ENCODE measurements at places on chromosomes 2 and 18.
A peak's percentile ranks its signal among the peaks of the same experiment; 100 is the strongest.

DNA sequence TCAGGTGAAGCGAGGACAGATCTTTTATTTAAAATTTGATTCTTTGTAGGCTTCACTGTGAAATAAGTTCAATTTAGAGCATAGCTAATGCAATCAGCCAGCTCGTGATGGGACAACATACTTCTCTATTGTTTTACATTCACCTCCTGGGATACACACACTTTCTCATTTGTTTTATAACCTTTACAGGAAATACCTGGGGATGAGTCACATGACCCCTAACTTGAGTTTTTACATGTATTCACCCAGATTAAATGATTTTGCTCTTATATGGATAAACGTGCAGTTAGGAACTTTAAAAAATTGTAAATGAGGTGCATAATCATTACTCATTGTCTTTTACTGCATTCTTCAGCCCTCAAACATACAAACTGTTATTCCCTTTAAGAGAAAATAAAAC, 152.1 kb downstream of the NEDD4L start:
- no peak for DNase-seq

GRCh38 chr2:156464106-156464505, 27.9 kb downstream of the GPD2 start:
- no peak for DNase-seq

- no peak for DNase-seq
Observed at GRCh38 chr2:134927195-134927594, 8.6 kb downstream of the CCNT2 start.

GRCh38 chr2:38121481-38121880, 45.5 kb upstream of the CYP1B1 start:
- no peak for DNase-seq

GRCh38 chr2:120734930-120735651, 577 bp upstream of the GLI2 start:
- no peak for DNase-seq

DNA sequence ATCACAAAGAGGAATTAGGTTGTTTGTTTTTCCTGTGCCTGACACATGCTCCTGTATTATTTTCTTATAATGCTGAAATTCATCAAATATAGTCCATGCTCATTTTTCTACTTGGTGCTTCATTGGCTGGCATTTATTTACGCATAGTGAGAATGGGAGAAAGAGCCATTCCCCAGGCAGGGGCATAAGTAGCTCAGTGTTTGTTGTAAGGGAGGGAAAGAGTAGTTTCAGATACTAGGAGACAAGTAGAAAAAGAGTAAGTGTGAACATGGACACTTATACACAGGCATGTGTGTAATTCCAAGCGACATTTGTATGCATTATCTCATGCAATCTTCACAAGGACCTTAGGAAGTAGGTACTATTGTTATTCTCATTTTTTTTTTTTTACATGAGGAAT, 111.9 kb upstream of the UGP2 start:
- DNase-seq, result no peak

- DNase-seq, result no peak
Observed at GRCh38 chr2:28776471-28776870, 24.8 kb downstream of the PPP1CB start.

DNA sequence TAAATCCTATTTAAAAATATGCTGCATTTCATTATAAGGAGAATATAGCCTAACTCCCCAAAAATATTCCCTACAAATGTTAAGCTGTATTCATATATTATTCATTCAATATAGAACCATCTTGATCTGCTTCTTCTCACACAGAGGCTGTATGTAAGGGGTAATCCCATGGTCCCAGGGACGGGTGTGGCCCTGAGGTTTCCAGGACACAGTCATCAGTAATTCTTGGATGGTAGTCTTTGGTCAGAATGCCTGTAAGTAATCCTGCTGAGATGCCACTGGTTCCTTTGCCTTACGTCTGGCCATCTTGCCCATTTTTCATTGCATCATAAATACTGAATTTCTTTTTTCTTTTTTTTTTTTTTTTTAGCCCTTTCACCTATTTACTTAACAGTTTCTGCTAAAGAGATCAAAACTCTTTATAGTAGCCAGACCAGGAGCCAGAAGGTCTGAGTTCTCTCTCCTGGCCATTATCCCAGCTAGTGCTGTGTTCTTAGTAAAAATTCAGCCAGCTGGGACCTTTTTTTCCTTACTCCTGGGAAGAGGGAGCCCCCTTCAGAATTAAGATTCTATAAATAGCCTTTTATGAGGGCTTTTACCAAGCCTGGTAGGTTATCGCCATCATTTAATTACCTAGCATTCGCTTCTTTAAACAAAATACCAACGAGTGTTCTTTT, 134.9 kb downstream of the SOX11 start:
- no peak for DNase-seq

DNA sequence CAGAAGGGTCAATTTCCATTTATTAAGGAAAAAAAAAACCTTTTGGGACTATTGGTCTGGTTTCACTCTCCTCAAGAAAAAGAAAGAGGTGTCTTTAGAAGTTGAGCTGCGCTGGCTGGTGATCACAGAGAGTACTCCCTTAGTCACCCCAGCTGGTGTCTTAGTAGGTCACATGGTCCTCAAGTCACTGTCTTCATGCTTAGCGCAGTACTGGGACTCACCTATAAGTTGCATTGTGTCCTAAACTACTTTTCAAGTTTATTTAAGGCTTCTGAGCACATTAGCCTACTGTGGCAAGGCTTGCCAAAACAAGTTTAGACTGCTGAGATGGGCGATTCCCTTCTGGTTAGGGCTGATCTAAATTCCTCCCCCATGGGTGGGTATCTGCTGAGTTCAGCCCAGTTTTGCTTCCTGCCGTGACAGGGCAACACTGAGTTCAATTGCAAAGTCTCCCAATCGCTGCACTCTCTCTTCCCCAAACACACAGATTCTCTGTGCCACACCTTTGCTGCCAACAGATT, 824.9 kb upstream of the CRIM1 start:
- DNase-seq, result no peak

DNA sequence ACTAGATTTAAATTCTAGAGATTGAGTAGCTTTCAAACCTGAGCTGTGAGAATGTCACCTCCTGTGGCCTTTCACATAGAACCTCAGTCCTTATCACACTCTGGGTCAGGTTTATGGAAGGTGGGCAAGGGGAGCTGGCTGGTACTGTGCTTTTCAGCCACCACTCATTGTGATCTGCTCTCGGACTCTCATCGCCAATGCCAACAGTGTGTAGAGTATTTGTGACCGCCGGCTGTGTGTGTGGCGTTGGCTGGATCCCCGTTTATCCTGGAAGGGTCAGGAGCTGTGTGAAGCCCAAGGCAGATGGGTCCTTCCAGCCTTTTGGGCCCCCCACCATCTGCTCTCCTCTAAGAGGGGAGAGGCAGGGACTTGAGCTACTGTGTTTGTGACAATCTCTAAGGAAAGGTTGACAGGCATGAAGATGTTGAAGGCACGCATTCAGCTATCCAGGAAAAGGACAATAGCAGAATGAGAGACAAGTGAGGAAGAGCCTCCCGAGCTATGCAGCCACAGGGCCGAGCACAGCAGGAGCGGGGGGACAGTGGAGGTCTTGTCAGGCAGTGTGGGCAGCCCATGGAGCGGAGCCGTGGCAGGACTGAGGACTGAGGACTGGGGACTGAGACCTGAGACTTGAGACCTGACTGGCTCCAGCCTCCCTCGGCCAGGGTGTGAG, 107.1 kb upstream of the TPO start:
- DNase-seq, result no peak

DNA sequence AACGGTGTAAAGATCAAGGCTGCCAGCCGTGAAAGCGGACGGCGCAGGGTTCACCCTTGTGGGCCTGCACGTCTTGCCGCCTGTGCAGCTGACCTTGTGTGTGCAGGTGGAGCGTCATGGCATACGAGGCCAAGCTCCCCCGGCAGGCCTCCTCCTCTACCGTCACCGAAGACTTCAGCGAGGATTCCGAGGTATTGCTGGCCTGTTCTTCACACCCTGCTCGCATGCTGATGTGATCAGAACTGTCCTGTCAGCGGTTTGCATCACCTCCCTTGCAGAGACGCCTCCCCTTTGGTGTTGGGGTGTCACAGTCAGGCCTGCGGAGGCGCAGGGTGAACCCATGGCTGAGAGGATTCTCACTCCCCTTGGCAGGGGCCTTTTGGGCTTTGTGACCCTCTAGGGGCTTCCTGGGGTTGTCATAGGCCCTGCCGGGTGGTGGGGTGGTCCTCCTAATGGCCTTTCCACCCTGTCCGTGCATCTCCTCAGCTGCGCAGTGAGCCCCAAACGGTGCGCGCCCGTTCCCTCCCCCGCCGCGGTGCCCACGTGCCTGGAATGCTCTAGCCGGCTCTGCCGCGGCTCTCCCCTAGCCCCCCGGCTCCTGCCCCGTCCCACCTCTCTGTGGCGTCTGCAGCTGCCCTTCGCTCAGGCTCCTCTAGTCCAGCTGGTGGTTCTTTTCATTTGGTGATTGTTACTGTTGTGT, 92.5 kb downstream of the DGKD start:
- no peak for DNase-seq

GRCh38 chr2:50624506-50624905, 407.4 kb downstream of the NRXN1 start:
- DNase-seq, result no peak

DNA sequence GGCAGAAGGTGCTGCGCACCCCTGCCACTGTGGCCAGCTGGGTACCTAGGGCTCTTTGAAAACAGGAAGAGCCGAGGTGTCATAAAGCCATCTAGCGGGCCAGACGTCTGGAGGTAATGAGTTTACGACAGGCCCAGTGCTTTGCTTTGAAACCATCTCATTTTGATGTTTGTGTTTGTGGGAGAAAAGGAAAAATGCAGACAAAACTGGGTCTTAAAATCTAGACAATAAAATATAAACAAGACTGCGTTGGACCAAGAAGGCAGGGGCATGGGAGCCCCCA, 3.2 kb downstream of the HOXD9 start:
- peak; percentile 76 for DNase-seq

GRCh38 chr18:70355620-70356385, 67.0 kb downstream of the SOCS6 start:
- no peak for DNase-seq

- no peak for DNase-seq
Observed at GRCh38 chr18:79458131-79458838, 62.6 kb downstream of the NFATC1 start.

DNA sequence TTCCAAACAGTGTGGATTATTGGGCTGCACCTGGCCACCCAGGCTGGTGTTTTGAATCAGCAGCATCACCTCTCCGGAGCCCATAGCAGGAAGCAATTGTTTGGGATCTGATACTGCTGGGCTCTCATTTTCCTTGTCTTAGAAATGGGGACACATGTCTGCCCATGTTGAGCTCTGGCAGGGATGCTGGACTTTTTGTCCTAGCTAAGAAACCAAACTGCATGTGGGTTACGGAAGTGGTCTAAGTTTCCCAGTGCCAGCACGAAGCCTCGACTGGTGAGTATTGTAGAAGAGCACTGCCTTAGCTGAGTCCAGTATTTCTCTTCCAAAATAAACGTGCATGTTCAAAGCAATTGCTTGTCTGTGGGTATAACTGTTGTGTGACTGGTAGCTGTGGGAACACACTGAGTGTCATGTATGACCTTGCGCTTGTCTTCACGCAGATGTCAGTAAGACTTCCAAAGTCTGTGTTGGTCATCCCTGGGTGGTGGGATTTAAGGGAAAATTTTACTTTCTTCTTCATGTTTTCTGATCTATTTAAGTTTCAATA, 43.6 kb downstream of the SH3RF3 start:
- no peak for DNase-seq

GRCh38 chr2:16546128-16546754, 119.4 kb downstream of the CYRIA start:
- no peak for DNase-seq

GRCh38 chr2:126898636-126899035, at the start of gene TEX51:
Gene TEX51, plus strand, starts transcription at chr2:126898890. Its CDS starts 29 bp downstream, at chr2:126898919.
- no peak for DNase-seq

DNA sequence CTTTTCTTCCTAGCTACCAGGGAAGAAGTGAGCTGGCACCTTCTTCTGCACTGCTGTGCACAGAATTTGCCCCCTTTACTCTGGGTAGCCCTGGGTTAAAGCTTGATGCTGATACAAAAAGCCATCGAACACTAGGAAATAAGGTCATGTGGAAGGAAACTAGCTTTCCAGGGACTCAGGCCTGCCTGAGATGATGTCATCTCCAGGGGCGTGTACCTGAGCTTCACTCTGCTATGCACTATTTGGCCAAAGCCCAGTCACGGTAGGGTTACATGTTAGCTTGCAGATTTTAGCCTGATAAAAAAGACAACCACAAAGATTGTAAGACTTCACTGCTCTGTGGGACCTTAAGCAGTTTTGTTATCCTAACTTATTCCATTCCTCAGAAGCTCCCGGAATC, 20.4 kb downstream of the EDAR start:
- no peak for DNase-seq

- DNase-seq, result no peak
Observed at GRCh38 chr2:6523476-6523875, 342.2 kb downstream of the CMPK2 start.

DNA sequence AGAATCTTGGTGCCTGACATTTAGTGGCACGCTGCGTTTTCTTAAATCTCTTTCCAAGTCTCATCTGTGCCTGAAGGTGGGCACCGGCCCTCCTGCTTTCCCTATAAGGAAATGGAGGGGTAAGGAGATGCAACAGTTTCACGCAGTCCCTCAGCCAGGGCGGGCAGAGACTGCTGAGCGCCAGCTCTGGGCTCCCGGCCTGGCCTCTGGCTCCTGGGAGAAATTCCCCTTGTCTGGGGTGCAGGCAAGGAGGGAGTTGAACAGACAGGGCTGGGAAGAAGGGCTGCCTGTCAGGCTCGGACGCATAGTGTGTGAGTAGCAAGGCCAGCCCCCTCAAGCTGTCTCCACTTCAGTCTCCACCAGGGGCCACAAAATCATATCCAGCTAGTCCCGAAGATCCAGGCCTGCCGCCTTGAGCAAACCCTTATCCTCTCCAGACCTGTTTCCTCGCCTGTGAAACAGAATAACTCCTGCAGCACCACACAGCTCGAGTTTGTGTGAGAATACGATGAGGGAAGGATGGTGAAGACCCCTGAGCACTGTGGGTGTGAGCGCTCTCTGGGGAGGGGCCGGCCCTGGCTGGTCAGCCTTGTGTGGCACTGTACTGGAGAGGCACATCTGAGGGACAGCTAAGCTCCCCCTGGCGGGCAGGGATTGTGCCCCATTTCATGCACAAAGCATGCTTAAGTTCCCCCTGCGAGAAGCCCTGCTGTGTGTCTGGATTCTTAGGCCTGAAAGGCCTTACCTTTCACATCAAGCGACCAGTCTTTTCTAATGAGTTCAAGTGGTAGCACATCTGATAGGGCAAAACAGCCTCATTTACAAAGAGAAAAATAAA, 33.8 kb downstream of the SDC1 start:
- no peak for DNase-seq
